HFF-Myc (cell line): ENCODE measurements at places on chromosomes 12 and 14.

- DNase-seq, result no peak
Measured at GRCh38 chr14:91313154-91313850, 68.8 kb upstream of the GPR68 start.

- DNase-seq, result no peak
Measured at GRCh38 chr12:86929962-86930361, 673.8 kb upstream of the MGAT4C start.

DNA sequence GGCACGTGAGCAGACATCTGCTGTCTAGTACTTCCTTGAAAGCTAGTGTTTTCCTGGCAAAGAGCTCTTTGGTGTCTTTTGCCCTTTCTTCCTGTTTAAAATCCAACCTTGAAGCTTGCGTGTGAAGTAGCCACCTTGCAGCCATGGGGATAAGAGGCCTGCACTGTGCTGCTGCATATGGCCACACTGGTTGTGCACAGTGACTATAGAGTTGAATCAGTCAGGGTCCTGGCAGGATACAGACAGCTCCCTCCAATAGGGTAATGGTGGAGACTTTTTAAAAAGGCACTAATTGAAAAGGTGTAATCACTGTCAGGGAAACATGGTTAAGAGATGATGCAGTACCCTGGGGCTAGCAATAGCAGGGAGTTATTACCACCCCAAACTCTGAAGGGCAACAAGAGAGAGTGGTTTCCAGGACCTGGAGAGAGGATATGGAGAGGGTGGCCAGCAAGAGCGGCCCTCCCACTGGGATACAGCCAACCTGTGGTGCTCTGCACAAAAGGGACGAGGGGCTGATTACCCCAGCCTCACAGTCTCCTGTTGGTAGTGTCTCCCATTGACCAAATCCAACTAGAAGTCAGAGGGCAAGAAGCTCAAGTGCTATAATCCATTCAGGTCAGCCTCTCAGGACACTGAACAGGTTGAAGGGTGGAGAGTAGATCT lies 4.8 kb upstream of the GLT8D2 start:
- DNase-seq, result no peak

- peak; percentile 72 for DNase-seq
Measured at GRCh38 chr12:63994704-63995103, 150.2 kb downstream of the SRGAP1 start.

DNA sequence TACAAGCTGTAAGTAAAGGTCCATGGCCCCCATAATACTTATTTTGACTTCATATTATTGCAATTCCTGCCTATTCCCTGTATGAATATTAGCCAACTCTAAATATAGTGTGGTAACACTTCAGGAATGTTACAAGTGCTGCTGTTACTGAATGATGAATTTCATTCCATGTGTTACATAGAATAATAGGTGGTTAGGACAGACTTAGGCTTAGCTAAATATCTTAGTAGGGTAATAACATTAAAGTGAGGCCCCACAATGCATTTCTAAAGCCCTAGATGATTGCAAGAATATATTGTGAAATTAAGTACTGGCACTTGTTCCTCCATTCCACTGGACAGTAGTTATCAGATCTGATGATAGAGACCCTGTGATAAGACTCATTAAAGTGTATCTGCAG lies 182.7 kb downstream of the PCNX1 start:
- DNase-seq, result no peak

- peak; percentile 84 for DNase-seq
Measured at GRCh38 chr12:15700595-15700994, 88.6 kb downstream of the EPS8 start.

DNA sequence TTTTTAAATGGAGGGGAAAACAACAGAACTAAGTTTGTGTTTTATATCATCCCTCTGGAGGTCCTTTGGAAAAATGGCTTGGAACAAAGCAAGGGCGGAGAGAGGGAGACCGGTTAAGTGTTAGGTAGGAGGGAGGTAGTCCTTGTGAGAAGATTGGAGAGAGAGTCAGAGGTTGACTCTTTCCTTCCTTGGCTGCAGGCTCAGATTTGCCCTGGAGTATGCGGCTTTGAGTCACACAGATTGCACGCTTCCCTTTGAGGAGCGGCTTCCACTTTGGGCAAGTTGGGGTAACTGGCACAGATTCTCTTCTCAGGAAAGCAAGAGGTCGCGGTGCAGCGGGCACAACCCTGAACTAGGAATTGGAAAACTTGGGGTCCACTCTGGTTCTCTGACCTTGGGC lies 9.9 kb downstream of the SOCS2 start:
- no peak for DNase-seq

DNA sequence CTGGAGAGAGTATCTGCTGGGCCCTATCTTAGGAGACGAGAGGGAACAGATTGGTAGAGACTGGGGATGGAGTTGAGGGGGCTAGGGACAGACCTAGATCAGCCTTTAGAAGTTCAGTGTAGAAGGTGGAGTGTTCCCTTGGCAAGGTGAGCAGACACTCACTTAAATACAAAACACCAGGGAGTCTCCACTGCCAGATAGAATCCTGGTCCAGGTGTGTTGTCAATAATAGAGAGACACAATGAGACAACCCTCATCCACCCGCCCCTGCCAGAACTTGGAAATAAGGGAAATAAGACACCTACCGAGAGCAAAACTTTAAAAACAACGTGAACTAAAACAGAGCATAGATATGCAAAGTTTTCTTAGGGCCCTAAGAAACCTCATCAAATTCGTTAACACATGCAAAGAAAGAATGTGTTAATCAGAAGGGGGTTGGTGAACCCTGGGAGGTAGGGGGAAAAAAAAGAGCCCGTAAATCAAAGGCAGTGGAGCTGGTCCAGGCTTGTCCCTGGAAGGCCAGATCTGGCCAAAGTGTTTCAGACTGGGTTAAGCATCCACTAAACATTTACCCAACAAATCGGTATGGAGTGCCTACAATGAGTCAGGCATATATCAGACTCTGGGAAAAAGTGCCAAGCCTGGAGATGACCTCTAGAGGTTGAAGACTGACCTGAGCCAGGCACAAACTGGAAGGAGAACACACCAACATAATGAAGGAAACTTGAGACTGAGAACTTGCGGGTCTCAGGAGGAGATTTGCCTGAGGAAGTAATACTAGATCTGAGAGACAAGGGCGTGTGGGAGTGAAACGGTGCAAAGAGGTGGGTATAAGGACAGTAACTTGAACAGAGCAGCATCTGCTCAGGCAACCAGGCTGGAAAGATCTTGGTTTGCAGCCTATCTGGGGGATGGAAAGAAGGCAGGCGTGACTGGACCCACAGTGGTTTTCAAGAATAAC lies 37.0 kb upstream of the OTX2 start:
- DNase-seq, result no peak

- DNase-seq, result no peak
Measured at GRCh38 chr14:72651714-72652113, 242.2 kb downstream of the DPF3 start.

DNA sequence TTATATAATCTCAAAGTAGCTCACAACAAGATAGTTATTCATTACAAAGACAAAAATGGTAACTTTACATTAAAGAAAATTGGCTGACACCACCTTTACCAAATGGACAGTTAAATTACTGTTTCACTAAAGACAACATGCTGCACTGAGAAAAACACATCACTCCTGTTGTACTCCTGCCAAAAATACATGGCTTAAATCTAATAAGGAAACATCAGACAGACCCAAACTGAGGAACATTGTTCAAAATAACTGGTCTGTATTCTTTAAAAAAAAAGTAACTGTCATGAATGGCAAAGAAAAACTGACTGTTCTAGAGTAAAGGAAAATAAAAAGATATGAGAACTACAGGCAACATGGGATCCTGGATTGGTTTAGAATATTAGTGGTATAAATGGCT lies 151.3 kb upstream of the DCN start:
- DNase-seq, result no peak

DNA sequence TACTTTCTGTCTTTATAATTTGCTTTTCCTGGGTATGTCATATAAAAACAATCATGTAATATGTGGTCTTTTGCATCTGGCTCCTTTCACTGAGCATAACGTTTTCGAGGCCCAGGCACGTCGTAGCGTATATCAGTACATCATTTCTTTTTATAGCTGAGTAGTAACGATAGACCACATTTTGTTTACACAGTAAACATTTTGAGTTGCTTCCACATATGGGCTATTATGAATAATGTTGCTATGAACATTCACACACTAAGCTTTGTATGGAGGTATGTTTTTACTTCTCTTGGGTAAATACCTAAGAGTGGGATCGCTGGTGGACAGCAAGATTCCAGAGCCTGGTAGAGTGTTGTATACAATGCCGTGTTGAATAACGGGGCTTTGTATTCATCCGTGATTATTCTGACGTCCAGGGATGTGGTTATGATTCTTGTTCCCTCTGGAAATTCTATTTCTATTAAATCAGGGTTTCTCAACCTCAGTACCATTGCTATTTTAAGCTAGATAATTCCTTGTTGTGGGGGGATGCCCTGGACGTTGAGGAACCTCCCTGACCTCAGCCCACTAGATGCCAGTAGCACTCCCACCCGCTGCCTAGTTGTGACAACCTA lies 38.9 kb upstream of the CIT start:
- DNase-seq, result no peak

DNA sequence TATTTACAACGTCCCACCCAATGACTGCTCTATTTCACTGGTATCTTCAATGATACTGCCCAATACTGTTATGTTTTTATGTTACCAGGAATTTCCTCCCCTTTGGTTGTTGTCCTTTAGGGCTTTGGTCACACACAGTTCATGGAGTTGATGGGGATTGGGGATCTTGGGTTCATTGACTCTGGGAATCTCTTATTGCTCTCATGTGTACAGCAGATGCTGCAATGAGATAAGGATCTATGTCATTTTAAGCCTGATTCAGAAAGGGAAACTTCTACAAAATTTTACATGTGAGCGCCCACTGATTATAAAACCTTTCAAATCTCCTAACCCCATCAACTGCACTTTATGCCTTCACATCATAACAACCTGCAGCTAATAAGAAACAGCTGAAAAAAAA lies 67.2 kb downstream of the FAR2 start:
- no peak for DNase-seq

DNA sequence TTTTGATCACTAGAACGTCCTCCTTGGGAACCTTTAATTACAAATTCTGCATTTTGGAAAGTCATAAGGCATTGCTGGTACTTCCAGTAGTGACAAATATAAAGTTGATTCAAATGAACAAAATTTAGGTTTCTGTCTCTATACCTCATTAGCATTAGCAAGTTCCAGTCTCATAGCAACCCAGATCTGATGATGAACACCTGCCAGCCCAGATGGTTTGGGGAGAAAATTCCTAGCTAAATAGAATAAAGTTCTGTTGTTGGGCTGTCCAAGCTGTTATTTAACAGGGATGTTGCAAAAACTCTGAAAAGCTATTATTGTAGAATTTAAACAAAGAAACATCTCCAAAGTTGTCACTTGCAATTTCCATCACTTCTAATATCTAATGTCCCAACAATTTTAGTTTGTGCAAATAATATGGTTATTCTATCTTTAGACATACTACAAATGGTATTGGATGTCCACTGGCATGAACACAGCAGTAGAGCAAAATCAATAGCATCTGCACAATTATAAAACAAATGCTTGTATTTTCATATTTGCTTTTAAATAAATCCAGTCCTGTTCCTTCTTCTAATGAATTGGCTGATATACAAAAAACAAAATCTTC lies 299.4 kb downstream of the SLC16A7 start:
- DNase-seq, result no peak

- no peak for DNase-seq
Measured at GRCh38 chr12:40192704-40193255, 32.0 kb upstream of the LRRK2 start.

- DNase-seq, result peak; percentile 14
Measured at GRCh38 chr12:58176296-58176869, 235.0 kb downstream of the ATP23 start.

DNA sequence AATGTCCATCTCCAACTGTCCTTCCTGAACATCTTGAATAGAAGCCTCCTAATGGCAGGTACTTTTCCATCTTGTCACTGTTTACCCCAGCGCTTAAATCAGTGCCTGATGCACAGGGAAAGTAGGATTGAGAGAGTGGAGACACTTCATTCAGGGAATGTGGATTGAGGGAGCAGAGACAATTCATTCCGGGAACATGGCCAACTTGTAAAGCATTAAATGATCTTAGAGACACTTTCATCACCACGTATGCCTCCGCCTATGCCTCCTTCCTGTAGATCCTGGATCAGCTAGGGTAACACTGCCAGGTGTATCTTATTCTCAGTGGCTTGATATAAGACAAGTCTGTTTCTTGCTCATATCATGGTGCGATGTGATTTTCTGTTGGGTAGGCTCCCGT lies 67.6 kb upstream of the CSRP2 start:
- DNase-seq, result no peak

GRCh38 chr12:55043542-55043941 lies 23.8 kb downstream of the NEUROD4 start:
- no peak for DNase-seq

GRCh38 chr12:55757701-55758100 lies 14.8 kb downstream of the GDF11 start:
- no peak for DNase-seq

- DNase-seq, result no peak
Measured at GRCh38 chr14:61438860-61439765, 117.7 kb downstream of the PRKCH start.

DNA sequence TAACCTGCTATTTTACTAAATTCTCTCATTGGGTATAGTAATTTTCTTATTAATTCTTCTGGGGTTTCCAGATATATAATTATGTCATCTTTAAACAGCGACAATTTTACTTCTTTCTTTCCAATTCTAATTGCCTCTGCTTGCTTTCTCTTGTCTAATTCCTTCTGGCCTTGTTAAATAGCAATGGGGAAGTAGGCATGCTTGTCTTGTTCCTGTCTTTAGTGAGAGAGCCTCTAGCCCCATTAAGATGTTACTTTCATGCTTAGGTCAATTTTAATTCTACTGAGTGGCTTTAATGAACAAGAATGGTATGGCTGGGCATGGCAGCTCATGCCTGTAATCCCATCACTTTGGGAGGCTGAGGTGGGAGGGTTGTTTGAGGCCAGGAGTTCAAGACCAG lies 31.7 kb downstream of the LRTM2 start:
- no peak for DNase-seq

- DNase-seq, result no peak
Measured at GRCh38 chr14:50229681-50230080, 1.7 kb downstream of the SOS2 start.

- no peak for DNase-seq
Measured at GRCh38 chr14:93691042-93691780, 97.1 kb downstream of the PRIMA1 start.

DNA sequence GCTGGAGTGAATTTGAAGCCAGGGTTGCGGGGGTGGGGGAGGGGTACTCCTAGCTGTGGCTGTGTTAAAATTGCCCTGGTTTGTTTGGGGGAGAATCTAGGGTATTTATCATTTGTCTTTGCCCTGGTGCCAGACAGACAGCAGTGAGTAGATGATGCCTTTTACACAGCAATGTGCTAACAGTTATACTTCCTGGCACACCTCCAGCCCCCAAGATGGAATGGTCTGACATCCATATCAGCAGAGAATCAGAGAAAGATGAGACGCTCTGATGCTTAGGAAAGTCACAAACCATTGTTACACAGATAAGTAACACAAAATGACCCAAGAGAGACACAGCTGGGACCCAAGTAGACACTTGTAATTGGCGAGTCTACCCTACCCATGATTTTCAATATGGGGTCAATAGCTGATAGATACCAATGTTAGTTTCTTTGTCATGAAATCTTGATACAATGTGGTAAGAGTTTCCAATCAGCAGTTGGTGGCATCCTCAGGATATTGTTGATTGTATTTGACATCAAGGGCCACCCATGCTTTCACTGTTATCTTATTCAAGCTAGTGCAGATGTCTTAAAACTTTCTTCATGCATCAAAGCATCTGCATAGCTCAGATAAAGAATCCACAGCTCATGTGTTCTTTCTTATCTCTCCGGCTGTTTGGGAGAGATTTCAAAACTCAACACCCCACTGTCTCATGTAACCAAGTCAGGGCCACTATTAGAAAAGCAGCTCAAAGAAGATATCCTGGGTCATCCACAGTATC lies 2.6 kb upstream of the PRKAB1 start:
- DNase-seq, result no peak
